ENCODE measurements at places on chromosomes 6 and 20.

DNA sequence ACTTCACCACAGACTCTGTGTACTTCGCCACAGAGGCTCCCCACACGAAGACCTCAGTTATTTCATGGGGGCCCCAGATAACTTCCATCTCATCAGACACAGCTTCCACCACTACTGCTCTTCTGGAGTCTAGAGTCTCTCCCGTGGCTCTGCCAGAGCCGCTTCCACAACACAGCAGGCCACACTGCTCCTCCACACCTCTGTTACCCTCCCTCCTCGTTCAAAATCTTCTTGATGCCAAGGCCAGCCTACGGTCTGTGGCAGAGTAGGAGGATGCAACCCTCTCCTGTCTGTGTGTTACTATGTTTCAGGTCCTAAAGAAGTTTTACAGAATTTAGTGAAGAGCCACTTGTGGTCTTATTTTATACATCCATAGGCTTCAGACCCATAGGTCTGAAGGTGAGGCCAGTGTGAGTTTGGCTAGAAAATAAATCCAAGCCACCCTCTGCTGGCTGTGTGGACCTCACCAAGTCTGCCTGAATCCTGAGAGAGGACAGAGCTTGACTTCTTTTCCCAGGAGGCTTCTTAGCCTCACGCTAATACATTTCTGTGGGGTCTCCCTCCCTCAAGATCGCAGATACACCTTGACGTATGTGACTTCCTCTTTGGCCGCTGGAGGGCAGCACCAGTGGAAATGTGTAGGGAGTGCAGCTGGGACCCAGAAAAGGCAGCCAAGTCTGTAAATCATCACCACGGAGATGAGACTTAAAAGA lies 197.7 kb downstream of the FAXC start:
- DNase-seq = peak; percentile 32

DNA sequence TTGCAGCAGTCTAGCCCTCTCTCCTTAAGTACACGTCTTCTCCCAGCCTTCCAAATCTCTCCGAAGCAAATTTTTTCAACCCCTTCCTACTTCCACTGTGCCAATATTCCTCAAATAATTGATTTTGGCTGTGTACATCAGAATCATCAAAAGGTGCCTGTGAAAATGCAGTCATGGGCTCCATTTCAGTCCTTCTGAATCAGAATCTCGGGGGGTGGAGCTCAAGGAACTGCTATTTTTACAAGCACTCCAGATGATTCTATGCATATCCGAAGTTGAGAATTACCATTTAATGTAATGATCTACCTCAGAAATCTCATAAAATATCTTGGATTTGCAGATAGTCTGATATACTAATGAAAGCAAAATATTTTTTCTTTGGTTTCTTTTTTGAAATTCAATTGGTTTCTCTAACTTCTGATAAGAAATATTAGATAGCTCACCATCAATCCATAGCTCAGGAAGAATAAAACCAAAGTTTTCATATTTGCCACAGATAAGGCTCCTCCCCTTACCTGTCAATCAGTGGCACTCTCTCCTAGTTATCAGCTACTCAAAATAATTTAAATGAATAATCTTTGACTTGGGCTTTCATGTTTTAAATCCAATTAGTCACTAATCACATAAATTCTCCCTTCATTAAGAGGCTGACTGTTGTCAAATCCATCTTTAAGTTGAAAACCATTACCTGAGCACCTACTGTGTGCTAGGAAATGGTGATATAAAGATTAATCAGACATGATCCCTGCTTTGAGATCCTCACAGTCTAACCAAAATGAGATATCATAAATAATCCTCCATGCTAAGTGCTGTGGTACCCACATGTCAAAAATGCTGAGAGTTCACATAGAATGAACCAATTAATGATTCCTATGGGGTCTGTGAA lies 36.4 kb upstream of the STXBP5 start:
- DNase-seq = no peak

DNA sequence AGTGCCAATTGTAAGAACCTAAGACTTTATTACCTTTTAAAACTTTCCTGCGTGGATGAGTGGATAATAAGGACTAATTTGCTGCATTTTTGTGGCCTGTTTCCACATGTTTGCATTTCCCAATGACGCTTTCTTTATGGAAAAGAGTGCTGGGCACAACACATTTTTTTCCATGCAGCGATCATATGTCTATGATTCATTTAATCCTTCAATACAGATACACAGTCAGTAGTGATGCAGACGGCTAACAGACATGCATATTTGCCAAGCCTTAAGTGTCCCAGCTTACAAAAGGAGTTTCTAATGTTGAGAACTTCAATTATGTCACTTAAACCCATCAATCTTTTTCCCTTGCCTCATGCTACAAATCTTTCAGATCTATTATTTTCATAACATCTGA lies 239.8 kb upstream of the PREP start:
- peak; percentile 28 for DNase-seq

DNA sequence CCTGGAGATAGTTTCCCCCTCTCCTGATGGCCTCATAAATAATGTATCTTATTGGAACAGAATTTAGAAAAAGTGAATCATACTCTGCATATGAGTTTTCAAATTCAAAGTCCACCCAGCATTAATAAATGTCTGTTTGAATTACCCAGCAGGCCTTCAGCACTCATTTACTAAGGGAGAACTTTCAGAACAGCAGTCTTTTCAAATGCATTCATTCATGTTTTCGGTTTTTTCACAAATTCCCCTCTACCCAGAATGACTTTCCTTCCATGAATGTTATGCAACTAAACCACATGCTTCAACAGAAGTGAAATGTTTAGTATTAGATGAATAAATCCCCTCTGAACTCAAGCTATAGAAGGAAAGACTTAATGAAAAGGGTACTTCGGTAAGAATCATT lies 92.4 kb downstream of the RTN4IP1 start:
- no peak for DNase-seq

- DNase-seq = no peak
Measured at GRCh38 chr6:21423106-21423854, 170.3 kb upstream of the SOX4 start.

GRCh38 chr6:53707108-53707897 lies 41.7 kb upstream of the KLHL31 start:
- no peak for DNase-seq
